ENCODE measurements at places on chromosomes 12 and 14. TPM values are rescaled to one million over a fixed set of nuclear protein-coding genes. Genes with fewer than 3 reads are reported as not detected.

DNA sequence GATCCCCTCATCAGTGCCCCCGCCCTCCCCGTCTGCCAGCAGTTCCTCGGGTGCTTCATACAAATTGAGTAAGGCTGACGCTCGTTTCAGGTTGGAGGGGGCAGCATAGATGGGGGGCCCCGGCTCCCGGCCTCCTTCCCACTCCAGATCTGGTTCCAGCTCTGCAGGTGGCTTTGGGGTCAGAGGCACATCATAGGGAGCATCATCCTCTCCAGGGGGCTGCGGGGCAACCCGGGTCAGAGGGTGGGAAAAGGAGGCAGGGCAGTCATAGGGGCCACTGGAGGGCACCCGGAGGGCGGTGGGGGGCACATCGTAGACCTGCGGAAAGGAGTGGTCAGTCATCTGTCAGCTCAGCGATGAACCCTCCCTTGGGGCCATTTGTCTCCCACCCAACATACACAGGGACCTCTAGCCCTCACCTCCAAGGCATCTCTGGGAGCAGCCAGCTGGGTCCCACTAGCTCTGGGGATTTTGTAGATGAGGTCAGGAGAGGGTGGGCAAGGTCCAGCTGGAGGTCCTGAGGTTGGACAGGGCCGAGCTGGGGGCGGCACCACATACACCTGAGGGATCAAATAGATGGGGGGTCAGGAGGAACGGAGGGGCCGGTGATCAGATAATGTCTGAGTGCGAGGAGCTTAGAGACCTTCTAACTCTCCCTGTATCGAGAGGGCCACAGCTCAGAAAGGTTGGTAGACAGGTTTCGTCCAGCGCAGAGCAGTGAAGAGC, 5.1 kb downstream of the EFS start:
- no peak for DNase-seq

DNA sequence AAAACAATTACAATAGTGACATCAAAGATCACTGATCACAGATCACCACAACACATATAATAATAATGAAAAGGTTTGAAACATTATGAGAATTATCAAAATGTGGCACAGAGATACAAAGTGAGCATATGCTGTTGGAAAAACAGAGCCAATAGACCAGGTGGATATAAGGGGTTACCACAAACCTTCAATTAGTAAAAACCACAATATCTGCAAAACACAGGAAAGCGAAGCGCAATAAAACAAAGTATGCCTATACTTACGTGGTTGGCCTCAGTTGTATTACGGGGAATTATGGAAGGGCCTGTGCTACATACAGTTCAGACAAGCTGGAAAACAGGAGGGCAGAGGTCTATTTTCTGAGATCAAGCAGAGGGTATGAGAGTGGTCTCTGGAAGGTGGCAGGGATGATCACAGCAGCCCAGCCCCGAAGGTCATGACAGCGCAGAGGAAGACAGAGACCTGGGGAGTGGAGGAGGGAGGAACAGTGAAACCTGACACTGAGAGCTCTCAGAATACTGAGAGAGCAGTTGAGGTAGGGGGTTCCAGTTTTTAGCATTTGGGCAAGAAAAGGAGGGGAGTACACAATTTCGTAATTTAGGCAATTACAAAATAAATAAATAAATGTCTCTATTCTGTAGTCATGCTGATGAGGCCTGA, 41.3 kb downstream of the IFNG start:
- DNase-seq, result no peak

- DNase-seq, result no peak
These were observed 223.7 kb upstream of the TMEM132C start for GRCh38 chr12:128043317-128043716.

Gene PTGR2
- 1.9 TPM for total RNA-seq

Gene IFI27
- total RNA-seq, result 1.6 TPM

Measured in hematopoietic multipotent progenitor cell (in vitro differentiated cells).